Activated CD8-positive, alpha-beta T cell treated with anti-CD3 and anti-CD28 coated beads, Interleukin-2, amount 10 ng/mL, durations not matched to agents 7 days and 5 days (primary cell): ENCODE measurements at places on chromosomes 5 and 9.

DNA sequence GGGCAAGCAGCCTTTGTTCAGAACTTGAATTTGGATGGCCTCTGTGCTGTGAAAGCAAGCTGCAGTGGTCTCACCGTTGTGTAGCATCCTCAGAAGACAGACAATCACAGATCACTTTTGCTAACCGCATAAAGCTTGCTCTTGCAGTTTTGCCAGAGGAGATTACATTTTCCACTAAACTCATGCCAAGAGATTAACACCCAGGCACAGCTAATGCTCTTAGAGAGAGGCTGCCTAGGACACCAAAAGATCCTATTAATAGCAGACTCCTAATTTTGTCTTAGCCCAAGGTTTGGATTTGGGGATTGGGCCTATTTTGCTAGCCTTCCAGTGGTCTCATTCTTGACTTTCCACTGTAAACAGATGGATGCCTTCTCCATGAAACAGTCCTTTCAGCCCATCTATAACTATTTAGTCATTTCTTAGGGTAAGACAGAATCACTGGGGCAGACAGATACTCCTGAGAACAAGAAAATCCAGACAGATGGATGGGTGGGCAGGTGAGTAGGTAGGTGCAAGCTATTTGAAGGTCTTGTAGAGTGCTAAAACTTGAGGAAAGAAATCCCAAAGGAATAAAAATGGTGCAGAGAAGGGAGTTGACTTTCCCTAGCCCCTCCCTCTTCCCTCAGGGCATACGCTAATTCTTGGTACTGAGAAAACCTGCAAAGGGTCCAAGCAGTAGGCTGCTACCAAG is 506.2 kb downstream of the SPOCK1 start:
- H3K27ac ChIP-seq = no peak overlapping the region
- DNase-seq = no peak
- H3K27me3 ChIP-seq = no peaks in the 10 kb centered on the region
- no peaks in the 10 kb centered on the region for H3K4me1 ChIP-seq
- H3K4me3 ChIP-seq = no peak overlapping the region

DNA sequence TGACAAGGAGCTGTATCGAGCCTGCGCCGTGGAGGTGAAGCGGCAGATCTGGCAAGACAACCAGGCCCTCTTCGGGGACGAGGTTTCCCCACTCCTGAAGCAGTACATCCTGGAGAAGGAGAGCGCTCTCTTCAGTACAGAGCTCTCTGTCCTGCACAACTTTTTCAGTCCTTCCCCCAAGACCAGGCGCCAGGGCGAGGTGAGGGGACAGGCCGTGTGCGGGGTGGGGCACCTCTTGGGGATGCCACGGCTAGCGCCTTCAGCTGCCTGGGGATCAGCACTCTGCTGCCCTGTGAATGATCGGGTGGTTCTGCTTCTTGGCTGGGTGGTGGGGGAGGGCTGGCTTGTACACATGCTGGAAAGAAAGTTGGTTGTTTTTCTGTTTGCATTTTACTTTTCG is 1.7 kb downstream of the NELFB start:
- peaks cover 23% of the 10 kb centered on the region for H3K36me3 ChIP-seq
- H3K4me1 ChIP-seq = peaks cover 20% of the 10 kb centered on the region
- H3K4me3 ChIP-seq = peak overlapping the region; percentile 91
- H3K27me3 ChIP-seq = no peaks in the 10 kb centered on the region
- no peak for DNase-seq

DNA sequence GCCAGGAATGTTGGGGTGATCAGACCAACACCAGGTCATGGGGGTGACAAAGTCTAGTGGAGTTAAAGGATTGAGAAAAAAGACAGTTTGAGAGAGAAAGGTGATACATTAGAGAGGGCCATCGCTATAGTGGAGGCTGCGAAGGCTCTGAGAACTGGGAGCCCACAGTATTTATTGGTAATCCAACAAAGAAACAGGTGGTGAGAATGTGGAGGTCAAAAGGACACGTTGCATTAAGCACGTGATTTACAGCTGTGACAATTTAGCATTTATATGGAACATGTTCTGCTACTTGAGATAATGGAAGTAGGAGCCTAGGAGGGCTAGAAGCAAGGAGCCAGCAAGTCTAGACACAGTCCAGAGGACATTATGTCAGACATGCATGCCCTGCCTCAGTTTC is 2086.5 kb upstream of the C9orf72 start:
- H3K4me1 ChIP-seq = no peaks in the 10 kb centered on the region
- no peaks in the 10 kb centered on the region for H3K27me3 ChIP-seq
- H3K4me3 ChIP-seq = no peak overlapping the region
- H3K36me3 ChIP-seq = no peaks in the 10 kb centered on the region
- no peak overlapping the region for H3K27ac ChIP-seq

- H3K4me3 ChIP-seq = no peak overlapping the region
- no peaks in the 10 kb centered on the region for H3K36me3 ChIP-seq
- H3K27ac ChIP-seq = no peak overlapping the region
- H3K4me1 ChIP-seq = peaks cover 13% of the 10 kb centered on the region
- peaks cover 2% of the 10 kb centered on the region for H3K27me3 ChIP-seq
These were observed 376.6 kb downstream of the EFNA5 start for GRCh38 chr5:107294211-107294550.

DNA sequence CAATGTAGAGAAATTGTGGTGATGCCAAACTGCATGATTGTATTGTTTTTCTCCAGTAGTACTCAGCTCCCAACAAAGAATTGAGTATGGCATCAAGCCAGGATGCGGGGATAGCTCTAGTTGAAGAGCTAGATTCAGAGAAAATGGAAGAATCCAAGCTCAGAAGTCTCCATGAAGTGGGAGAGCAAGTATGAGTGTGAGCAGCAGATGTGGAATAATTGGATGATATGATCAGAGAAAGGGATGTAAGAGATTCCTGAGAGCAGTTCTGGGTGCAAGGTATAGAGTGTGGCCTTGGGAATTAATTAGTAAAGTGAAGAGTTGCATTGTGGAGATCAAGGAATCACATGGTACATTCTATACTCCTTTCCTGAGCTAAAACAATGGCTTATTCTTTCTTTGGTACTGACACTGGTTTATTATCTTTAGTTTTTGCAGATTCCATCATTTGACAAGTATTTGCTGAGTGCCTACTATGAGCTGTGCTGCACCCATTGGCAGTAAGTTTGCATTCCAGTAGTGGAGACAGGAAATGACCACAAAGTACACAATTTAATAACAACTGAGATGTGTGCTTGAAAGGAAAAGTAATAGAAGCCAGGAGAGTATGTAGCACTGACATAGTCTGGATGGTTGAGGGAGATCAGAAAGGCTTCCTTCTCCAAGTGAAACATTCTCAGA is 177.1 kb downstream of the CPLANE1 start:
- no peaks in the 10 kb centered on the region for H3K27me3 ChIP-seq
- H3K4me1 ChIP-seq = no peaks in the 10 kb centered on the region
- H3K36me3 ChIP-seq = no peaks in the 10 kb centered on the region
- no peak overlapping the region for H3K4me3 ChIP-seq
- H3K27ac ChIP-seq = no peak overlapping the region
- no peak for DNase-seq
